ENCODE measurements at places on chromosomes 11 and 22. TPM values are rescaled to one million over a fixed set of nuclear protein-coding genes. Genes with fewer than 3 reads are reported as not detected.

DNA sequence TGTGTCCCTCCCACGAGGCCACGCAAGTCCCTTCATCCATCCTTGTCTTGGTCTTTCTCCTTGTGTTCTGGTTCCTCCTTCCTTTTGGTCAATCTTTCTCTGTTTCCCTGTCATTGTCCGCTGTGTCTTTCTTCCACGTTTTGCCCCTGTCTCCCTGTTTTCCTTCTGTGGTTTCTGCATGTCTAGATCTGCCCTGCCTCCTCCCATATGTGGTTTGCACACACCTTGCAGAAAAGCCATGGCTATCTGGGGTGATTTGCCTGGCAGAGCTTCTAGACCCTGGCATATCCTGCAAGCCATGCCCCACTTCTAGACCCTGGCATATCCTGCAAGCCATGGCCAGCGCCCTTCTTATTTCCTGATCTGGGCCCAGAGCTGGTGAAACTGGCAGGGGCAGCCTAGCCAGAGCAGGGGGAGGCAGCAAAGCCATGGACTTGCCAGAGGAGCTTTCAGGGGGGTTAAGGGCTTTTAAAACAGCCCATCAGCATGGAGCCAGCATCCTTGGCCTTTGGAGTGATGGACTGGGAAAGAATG is 131.6 kb upstream of the NECTIN1 start:
- DNase-seq, result no peak

ART1 gene
- not detected for total RNA-seq

DNA sequence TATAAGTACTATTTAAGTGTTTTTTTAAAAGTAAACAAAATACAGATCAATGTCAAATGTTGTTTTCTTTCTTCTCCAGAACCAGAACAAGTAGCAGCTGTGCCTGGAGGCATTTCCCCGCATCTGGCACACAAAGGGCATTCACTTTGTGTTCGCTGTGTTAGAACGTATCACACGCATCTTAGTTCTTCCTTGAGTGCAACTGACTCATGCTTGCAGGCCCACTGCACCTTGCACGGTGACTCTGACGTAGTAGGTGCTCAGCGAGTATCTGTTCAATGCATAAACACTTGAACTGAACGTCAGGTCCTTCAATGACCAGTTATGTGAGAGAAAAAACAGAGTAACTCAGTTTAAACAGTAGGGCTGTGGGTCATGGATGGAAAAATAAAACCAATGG is 3.5 kb downstream of the IFT27 start:
- no peak for DNase-seq

OR4A16 gene
- total RNA-seq, result not detected

- peak; percentile 99 for DNase-seq
Observed at GRCh38 chr22:27107824-27108223, 450.4 kb downstream of the MIAT start.

TTC38 gene
- total RNA-seq, result 24.9 TPM

Measured in fibroblast of lung (primary cell).